CD4-positive, alpha-beta T cell treated with Interferon gamma for 1 hour (primary cell): ENCODE measurements at places on chromosomes 2 and 18.

DNA sequence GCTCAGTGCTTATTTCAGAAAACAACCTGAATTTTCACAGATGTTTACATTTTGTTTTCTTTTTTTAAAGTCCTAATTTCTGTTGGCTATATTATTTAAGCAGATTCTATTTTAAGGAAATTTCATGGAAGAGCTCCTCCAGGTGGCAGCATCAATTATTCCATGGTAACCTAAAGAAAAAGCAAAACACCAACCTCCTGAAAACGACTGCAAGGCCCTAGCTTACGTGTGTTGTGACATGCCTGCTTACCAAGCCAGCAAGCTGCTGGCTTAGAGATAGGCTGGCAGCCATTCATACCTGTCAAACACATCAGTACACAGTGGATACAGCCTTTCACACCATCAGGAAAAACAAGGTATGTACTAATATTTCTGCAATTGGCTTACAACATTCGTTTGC is 64.9 kb downstream of the LPIN2 start:
- DNase-seq = no peak

- DNase-seq = no peak
Measured at GRCh38 chr18:23752796-23753195, 63.5 kb downstream of the LAMA3 start.

DNA sequence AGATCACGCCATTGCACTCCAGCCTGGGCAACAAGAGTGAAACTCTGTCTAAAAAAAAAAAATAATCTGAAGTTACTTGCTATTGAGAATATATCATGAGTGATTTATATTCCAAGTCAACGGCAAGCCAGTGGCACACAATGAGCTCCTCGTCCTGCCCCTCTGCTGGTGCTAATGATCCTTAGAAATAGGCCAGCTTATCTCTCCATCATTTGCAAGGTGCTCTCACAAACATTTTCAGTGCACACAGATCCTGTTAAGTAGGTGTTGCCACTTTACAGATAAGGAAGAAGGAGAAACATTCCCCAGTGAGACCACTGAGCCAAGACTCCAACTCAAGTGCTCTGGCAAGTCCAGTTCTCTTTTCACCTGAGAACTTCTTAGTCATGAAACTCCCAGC is 91.3 kb upstream of the GPR45 start:
- DNase-seq = no peak

DNA sequence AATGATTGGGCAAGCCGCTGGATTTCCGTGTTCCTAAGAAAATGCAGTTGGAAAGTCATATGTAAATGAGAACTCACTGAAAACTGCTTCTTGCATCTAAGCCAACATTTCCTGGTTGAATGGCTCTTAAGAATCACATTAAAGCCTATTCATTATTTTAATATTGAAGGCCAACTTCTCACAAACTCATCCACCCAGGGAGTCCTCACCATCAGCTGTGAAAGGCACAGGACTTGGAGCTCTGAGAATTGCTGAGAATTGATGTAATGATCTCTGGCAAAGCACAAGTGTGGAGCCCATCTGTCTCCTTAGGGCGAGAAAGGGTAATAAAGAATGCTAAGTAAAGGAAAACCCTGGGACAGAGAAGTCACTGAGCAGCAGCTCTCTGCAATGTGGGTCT is 55.9 kb upstream of the APCDD1 start:
- no peak for DNase-seq

DNA sequence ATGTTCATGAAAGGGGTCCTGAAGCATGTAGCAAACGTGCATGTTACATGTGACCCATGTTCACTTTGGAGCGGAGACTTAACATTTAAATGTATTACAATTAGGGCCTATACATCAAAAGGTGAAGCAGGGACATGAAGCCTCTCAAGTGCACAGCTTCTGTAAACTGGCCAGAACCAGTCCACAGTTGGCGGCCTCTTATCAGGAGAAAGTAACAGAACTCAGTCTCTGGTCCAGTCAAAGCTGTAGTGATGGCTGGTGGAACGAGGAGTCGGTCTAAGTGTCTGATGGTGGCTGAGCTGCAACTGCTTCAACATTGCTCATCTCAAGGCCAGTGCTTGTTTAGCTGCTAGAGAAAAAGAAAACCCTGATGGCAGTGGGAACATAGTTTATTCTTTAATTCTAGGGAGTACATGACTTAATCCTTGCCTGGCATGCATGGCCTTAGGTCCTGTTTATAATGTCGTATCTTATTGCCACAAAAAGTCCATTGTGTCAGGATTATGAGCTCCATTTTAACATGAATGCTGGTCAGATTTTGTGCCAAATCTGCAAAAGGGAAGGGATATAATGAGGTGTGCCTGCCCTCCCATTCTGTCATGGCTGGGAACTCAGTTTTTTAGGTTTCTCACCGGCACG is 22.2 kb upstream of the YES1 start:
- no peak for DNase-seq
